ENCODE measurements at places on chromosomes 4 and X.

- DNase-seq: no peak
These were observed 34.9 kb downstream of the RASSF6 start for GRCh38 chr4:73585345-73585744.

GRCh38 chr4:133316909-133317308, 167.8 kb downstream of the PCDH10 start:
- DNase-seq: no peak

DNA sequence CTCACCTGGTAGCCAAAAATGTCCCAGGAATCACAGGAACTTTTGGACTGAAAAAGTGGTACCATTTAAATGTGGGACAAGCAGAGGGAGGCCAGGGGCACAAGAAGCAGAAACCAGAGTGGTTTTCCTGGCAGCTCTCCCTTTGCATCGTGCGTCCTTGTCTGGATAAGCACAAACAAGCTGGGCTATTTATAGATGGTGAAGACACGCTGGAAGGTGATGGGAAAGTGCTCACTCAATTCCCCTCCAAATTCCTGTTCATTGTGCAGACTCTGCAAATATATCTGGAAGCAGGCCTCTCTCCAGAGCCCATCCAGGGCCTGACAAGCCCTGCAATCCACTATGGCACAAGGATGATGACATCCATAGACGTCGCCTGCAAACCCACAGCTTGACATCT, 63.6 kb upstream of the MAP3K15 start:
- DNase-seq: no peak

DNA sequence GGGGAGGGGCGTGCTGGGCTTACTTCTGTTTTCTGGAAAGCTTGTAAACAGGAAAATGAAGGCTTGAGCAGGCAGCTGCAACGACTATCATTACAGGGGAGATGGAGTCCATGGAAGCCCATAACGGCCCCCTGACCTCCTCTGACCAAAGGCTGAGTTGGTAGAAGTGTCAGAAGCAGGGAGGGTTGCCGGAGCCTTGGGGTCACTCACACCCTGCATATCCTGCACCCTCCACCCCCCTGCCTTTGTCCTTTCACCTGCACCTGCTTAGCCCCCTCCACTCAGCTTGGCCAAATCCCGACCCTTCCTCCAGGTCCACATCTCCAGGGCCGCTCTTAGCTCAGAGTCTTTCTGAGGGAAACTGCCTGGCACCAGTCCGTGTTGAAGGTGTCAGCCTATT, 12.5 kb upstream of the MSX1 start:
- DNase-seq: no peak

GRCh38 chrX:150219374-150220185, 143.5 kb upstream of the MAMLD1 start:
- DNase-seq: no peak

GRCh38 chr4:124499261-124499660, 213.3 kb downstream of the ANKRD50 start:
- no peak for DNase-seq

GRCh38 chrX:44428989-44429627, 85.6 kb upstream of the EFHC2 start:
- DNase-seq: no peak

- DNase-seq: no peak
These were observed 377.1 kb upstream of the LCORL start for GRCh38 chr4:18398661-18399060.

DNA sequence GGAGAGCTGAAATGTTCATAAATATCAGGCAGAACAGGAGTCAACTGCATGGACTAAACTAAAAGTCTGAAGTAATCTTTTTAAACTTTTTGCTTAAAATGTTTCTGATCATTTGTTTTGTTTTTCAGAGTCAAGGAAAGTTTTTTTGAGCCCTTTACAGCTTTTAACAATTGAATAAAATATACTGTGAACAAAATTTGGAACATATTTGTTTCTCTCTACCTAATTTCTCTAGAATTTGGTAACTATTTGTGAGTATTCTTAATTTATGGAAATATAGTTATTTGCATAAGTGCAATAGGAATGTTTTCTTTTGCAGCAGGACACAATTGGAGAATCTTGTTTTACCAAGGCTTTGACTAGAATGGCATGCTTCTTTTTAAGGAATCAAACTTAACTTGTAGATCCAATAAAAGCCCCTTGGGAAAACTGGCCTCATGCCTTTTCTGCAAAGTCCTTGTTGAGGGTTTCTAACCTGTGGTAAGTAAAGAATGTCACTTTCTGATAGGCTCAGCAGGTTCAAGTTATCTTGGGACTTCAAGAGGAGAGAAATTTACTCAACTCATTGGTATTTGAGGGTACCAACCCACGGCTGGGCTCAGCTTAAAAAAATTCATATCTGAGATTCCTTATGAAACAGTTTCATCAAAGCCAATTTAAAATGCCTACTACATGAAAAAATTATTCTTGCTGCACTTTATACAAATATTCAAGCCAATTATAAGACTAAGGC, 91.5 kb downstream of the UPRT start:
- no peak for DNase-seq

DNA sequence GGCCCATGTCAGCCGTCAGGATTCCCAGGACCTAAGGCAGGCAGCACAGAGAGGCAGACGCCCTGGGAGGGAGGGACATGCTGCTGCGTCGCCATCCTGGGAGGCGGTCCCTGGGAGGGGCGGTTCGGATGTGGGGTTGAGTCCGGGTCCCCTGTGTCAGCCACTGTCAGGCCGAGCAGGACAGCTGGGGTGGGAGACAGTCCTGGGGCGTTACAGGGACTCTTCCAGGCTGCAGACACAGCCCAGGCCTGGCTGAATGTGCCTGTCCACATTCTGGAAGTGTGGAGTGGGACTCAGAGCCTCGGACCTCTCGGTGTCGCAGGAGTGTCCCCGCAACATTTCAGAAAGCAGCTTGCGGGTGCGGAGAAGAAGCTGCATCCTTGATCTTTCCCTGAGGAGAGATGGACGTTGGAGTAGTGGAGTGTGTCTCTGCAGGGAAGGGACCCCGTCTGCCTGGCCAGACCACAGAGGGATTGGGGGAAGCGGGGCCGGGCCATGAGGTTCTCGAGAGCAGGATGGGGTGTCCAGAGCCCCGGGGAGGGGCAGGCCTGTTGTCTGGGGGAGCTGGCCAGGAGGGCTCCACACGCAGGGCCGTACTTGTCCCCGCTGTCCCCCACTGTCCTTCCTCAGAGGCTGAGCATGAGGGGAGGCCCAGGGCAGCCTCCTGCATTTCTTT, 6.1 kb downstream of the AKAP17A start:
- DNase-seq: no peak

DNA sequence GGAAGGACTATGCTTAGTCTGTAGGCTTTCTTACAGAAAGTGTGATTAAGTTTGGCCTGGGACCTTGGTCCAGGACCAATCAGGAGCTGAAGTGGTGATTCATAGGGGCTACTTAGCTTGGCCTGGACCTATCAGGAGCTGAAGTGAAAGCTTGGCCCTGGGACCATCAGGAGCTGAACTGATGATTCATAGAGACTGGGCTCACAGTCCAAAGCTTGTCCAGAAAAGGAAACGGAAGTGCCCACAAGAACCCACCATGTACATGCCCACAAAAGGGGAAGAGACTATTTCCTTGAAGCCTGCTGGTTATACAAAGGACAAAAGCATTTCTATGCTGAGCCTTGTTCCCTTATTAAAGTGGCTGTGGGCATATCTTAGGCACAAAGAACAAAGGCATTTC, 12.6 kb downstream of the TENT5D start:
- DNase-seq: no peak

GRCh38 chr4:25560605-25561004, 95.0 kb upstream of the SLC34A2 start:
- DNase-seq: no peak

DNA sequence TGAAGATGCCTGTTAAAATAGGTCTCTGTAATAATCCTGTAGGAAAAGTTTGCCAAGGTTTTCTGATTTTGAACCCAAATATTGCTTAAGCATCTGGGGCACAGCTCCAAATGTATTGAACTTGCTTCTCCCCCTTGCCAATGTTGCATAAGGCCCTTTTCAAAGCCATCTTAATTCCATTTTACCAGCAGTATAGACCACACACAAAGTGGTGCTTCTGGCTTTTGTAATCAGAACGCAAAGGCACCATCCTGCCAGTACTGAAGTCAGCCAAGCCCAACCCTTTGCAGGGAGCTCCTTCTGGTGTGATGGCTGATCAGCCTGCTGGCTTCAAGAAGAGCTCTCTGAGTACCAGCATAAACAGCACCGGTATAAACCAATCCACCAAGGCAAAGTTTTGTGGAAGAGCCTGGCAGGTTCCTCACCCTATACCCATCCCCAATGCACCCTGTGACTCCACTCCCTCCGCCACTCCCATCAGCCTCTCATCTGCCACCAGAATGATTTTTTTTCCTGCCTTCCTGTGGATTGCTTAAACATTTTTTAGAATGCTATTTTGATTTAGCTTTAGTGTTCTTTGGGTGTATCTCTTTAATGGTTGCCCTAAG, 39.2 kb upstream of the USP9X start:
- no peak for DNase-seq

DNA sequence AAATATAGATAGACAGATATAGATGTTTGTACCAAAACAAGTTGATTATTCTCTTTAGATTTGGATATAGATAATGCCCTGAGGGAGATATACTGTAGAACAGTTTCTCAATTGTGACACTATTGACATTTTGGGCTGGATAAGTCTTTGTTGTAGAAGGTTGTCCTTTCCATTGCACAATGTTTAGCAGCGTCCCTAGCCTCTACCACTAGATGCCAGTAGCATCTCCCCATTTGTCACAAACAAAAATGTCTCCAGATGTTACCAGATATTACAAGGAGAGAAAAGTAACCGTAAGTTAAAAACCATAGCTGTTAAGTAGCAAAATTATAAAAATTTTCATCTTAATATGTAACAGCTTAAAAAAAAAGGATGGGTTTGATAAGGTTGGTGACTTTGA, 2595.3 kb downstream of the ARAP2 start:
- DNase-seq: no peak

GRCh38 chrX:121120690-121121605, 73.5 kb downstream of the GLUD2 start:
- no peak for DNase-seq

- no peak for DNase-seq
These were observed 29.5 kb upstream of the BDH2 start for GRCh38 chr4:103129174-103129573.

DNA sequence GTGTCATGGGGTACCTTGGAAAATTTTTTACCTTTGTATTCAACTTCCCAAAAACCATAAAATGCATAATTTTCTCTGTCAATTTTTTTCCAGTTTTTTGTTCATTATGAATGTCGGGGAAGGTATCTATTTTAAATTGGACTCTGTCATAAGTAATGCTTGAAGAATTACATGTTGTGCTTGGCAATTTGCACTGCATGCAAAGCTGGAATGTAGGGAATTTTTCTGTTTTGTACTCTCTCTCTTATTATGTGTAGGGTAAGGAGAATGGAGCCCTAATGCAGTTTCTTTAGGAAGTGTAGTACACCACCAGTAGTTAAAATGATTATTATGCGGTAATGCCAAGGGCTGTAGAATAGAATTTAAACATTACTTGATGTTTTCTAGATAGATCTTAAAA, 137.7 kb upstream of the LIMCH1 start:
- no peak for DNase-seq

GRCh38 chr4:165410214-165410613, 31.4 kb downstream of the CPE start:
- DNase-seq: no peak

DNA sequence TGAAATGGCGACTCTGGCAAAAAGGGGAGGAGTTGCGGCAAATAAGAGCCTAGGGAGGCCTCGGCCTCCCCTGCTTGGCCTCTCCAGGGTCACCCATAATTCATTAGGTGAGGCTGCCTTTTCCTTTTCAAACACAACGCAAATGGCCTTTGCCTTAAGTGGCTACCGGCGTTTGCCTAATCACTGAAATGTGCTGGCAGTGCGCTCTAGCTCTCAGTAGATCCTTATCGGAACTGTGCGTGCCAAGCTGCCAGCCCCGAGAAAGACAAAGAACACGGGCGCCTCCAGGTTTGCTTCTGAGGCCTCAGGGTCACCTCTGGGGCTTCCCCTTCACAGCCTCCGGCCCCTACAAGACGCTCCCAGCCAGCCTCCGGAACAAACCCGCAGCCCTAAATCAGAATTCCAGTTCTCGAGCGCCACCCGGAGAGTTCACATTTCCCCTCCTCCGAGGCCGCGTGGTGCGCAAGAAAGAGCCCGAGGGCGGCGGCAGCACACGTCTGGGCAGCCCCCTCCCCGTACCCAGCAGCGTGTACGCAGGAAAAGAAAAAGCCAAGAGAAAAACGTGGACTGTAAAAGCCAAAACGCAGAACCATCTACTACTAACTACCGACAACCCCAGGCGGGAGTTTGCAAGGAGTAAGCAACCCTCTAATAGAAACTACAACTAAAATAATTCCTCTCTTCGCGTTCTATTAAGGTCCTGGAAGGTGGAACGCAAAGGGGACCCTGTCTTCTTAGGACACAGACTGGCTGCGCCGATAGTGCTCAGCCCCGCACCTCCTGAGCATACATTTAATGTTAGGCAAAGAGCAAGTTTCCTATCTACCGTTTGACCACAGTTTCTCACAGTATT, 76.5 kb upstream of the BCOR start:
- DNase-seq: no peak

GRCh38 chr4:125445525-125445924, 130.8 kb downstream of the FAT4 start:
- DNase-seq: no peak

GRCh38 chrX:30607155-30607554, 29.6 kb upstream of the TASL start:
- no peak for DNase-seq

GRCh38 chrX:84340968-84341367, 153.0 kb upstream of the RPS6KA6 start:
- DNase-seq: no peak

DNA sequence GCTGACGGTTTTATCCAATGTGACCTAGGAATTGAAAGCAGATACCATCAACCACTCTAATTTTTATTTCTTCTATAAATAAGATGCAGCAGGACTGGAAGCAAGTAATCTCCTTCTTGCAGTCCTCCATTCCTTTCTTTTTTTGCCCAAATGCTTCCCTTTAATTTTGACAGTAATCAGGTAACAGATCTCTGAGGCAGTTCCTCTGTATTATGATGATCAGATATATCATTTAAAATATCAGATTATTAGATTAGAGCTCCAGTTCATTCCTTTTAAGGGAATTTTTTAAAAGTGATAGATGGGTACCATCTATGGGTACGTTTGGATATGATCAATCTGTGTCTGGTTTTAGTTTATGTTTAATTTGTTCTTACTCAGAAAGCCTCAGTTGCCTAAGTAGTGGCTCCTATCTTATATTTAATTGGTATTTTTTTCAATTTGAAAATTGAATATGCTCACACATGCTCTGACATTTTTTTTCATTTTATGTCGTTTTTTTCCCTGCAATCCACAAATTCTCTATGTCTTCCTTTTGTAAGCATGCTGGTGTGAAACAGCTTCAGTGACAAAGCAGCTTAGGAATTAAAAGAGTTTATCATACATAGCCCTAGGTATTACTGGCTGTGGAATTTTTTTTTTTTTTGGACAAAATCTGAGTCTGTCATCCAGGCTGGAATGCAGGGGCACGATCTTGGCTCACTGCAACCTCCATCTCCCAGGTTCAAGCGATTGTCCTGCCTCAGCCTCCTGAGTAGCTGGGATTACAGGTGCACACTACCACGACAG, 73.7 kb upstream of the ANK2 start:
- no peak for DNase-seq

GRCh38 chrX:153726286-153727122, 1.8 kb downstream of the ABCD1 start:
- DNase-seq: no peak

GRCh38 chrX:152074163-152074562, 64.2 kb downstream of the MAGEA10 start:
- DNase-seq: no peak
